ENCODE measurements at places on chromosomes 13 and 19.
A peak's percentile ranks its signal among the peaks of the same experiment; 100 is the strongest.

- no peak for DNase-seq
Observed at GRCh38 chr19:480016-480855, 16.1 kb upstream of the MADCAM1 start.

GRCh38 chr19:35828692-35829301 lies 16.2 kb upstream of the PRODH2 start:
- peak; percentile 79 for DNase-seq

DNA sequence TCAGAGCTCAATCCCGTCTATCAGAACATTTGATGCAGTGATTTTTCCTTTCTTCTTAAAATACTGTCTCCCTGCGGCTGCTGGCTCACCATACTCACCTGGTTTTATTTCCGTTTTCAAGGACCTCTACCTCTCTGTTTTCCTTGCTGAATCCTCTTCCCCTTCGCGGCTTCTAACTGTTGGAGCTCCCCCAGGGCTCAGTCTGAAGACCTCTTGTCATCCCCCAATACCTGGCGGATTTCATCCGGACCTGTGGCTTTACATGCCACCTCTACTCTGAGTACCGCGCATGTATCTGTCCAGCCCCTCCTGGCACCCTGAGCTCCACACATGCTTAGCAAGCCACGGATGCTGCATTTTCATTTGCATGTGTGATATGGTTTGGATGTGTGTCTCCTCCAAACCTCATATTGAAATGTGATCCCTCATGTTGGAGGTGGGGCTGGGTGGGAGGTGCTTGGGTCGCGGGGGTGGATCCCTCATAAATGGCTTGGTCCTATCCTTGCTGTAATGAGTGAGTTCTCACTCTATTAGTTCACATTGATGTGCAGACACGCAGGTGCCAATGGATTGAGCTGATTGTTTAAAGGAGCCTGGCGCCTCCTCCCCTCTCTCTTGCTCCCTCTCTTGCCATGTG lies 106.2 kb upstream of the LSM14A start:
- no peak for DNase-seq

GRCh38 chr13:97786510-97786909 lies 167.0 kb upstream of the IPO5 start:
- no peak for DNase-seq

DNA sequence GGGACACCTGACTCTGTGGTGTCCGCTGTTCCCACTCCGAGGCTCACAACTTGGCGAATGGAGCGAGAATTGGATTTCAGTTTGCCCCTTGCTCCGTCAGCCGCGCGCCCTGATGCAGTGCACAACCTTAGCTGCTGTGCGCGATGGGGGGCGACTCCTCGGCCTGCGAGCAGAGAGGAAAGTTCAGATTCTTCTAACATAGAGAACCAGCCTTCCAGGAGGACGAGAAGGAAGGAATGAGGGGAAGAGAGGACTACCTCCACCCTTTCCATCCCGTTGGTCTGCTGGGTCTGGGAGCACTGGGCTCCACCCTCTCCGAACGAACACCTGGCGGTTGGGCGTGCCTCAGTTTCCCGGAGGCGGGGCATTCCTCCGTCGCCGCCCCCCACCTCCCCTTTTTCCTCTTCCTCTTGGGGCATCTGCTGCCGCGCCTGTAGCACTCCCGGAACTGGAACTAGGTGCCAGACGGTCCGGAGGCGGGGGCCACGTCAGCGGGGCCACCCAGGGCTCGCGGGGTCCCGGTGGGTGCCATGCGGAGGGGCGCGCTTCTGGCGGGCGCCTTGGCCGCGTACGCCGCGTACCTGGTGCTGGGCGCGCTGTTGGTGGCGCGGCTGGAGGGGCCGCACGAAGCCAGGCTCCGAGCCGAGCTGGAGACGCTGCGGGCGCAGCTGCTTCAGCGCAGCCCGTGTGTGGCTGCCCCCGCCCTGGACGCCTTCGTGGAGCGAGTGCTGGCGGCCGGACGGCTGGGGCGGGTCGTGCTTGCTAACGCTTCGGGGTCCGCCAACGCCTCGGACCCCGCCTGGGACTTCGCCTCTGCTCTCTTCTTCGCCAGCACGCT lies at the start of gene KCNK6:
TSS of gene KCNK6 (plus strand) at position 425 of the 838 bp plus-strand sequence. CDS start at position 531, 106 bp downstream.
- DNase-seq: no peak

DNA sequence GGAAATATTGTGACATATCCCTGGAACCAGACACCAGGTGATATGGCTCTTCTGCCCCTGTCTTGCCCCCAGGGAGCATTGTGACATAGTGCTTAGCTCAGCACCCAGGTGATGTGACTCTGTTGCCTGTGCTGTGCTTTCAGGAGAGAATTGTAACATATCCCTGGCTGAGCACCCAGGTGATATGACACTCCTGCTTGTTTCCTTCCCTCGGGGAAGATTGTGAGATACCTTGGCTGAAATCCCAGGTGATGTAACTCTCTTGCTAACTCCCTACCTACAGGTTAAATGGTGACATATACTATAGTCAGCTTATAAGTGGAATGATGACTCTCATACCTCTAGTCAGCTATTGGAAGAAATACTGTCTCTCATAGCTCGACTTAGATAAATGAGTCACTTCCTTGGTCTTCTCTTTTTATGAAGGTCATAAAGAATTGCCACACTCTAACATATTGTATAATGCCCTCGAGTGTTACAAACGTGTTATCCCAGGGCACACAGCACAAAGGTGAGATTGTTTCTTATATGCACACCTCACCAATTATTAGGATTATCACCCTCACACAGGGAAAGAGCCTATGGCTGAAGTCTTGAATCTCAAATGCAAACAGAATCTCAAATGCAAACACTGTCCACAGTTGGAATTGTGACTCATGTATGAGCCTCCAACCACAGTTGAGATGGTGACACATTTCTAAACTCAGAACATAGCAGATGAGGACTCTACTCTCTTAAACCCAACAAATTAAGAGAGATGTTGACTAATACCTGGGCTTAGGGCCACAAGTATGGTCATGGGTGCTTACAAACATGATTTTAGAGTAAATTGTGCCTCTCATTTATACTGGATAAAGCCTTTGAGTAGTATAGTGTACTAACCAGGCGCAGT lies 32.7 kb upstream of the ZNF254 start:
- no peak for DNase-seq

- no peak for DNase-seq
Observed at GRCh38 chr13:110907951-110908898, 6.6 kb downstream of the ANKRD10 start.

DNA sequence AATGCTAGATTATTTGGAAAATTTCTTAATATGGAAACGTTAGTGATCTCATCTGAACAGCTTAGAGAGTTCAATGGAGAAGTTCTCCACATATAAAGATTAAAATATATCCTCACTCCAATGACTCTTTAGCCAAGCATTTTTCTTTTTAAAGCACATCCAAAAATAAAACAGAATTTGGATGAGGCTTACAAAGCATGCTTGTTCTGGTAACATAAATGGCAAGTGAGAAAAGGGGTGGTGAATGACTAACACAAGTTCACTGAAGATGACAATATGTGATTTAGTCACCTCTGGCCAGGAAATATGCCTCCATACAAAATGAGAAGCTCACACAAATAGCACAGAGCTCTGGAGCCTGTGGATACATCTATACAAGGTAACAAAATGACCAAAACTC lies 253.0 kb downstream of the PCDH20 start:
- DNase-seq: no peak

- no peak for DNase-seq
Observed at GRCh38 chr13:66830940-66831716, 399.0 kb downstream of the PCDH9 start.

- no peak for DNase-seq
Observed at GRCh38 chr19:45764475-45764874, 4.6 kb downstream of the SIX5 start.

GRCh38 chr19:11530432-11530831 lies 1.5 kb upstream of the ECSIT start:
- no peak for DNase-seq

Measured in thymus (tissue), 14 donors.